ENCODE measurements at places on chromosomes 5 and 9. TPM values are rescaled to one million over a fixed set of nuclear protein-coding genes. Genes with fewer than 3 reads are reported as not detected.
A peak's percentile ranks its signal among the peaks of the same experiment; 100 is the strongest.

- H3K36me3 ChIP-seq: no peaks in the 10 kb centered on the region
- no peak overlapping the region for H3K4me3 ChIP-seq
These were observed 606.7 kb upstream of the FAM174A start for GRCh38 chr5:99928490-99928889.

DNA sequence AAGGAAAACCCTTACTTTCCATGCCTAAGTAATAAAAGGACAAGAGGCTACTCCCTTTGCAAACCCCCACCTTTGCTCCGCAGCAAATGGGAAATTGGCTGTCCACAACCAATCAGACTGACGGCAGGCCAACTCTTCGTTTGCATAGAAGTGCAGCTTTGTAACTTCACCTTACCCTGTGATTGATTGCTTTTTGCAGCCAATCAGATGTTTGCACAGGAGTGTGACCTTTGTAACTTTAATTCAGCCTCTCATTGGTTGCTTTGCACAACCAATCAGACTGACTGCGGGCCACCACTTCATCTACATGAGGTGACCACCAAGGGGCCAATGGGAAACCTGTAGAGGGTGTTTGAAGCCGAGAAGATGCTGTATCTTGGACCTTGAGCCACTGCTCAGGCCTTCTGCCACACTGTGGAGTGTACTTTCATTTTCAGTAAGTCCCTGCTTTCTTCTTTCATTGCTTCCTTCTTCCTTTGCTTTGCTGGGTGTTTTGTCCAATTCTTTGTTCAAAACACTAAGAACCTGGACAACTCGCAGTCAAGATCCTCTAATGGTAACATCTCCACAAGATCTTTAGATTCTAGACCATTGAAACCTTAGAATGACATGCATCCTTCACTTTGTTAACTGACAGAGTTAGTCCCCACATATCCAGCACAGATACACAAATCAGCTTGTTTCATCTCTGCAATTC lies 51.3 kb upstream of the FREM1 start:
- H3K36me3 ChIP-seq: no peaks in the 10 kb centered on the region
- DNase-seq: no peak
- H3K27me3 ChIP-seq: no peaks in the 10 kb centered on the region

DNA sequence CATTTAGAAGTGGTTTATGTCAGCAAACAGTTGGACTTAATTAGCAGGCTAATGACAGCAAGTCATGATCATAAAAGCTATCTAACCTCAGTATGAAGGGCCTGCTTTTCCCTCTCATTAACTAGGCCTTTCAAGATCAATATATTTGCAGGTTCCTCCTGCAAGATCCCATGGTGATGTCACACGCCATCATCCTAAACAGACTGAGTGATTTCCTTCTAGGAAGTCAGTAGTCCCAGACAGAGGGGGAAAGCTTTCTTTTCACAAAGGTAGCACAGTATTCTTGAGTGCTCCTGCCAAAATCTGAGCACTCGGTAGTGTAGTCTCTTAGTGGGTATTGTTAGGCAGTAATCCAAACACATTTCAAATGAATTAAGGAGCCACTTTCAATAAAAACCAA lies 52.5 kb downstream of the UIMC1 start:
- no peak for DNase-seq
- H3K27ac ChIP-seq: no peak overlapping the region
- H3K4me3 ChIP-seq: no peak overlapping the region
- H3K27me3 ChIP-seq: no peaks in the 10 kb centered on the region

GRCh38 chr5:125673359-125673950 lies 749.8 kb upstream of the GRAMD2B start:
- no peak for DNase-seq
- H3K36me3 ChIP-seq: no peaks in the 10 kb centered on the region
- peaks cover 15% of the 10 kb centered on the region for H3K27me3 ChIP-seq
- H3K27ac ChIP-seq: no peak overlapping the region
- H3K4me1 ChIP-seq: peaks cover 11% of the 10 kb centered on the region

DNA sequence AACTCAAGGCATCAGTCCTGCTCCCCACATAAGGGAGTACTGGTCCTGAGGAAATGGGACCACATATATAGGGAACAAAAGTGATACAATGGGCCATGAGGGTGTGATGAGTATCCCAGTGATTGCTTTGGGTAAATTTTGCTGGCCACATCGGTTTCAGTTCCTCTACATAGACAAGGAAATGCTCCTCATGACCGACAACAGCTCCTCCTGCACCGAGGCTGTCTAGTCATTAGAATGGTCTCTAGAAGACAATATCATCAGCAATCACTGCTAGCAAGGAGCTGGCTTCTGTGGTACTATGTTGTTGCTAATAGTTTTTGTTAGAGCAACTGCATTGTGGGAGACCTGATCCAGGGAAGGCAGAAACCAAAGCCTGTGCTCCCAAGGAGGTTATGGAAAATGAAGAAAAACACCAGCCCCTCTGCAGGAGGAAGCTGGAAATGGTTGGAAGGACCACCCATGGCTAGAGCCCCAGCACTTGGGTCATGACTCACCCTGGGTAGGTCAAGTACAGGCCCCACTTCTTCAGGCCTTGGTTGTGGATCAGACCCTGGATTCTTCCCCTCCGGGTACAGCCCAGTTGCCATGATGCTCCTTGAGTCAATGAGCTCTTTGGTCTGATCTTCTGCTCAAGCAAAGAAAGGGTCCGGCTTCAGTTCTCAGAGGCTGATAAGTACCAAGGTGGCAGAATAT lies 3.4 kb upstream of the CTSL start:
- H3K4me1 ChIP-seq: no peaks in the 10 kb centered on the region
- peaks cover 25% of the 10 kb centered on the region for H3K27me3 ChIP-seq
- no peak for DNase-seq
- H3K27ac ChIP-seq: no peak overlapping the region
- no peaks in the 10 kb centered on the region for H3K36me3 ChIP-seq

DNA sequence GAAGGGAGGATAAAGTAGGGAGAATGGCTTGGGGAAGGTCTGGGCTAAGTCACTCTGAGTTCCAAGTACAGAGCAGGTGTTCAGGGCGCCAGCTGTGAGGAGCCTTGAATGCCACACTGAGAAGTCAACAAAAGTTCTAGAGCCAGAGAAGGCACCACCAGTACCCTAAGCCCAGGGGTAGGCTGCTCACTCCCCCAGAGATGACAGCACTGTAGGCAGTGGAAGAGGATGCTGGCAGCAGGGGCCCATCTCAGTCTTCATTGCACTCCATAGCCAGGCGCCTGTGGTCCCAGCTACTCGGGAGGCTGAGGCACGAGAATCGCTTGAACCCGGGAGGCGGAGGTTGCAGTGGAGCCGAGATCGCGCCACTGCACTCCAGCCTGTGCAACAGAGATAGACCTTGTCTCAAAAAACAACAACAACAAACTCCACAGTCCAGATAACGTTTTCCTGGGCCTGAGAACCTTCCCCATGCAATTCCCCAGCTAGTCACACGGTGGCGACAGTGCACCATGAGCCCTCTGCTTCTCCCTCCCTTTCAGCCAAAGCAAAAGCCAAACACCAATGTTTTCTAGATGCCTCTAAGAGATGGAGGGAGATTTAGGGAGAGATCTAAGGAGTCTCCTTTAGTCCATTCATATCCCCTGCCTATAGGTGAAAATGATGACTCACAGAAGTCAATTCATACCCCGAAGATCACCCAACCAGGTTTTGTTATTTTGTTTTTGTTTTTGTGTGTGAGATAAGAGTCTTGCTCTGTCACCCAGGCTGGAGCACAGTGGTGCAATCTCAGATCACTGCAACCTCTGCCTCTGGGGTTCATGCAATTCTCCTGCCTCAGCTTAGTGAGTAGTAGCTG lies 19.8 kb upstream of the NSD1 start:
- H3K4me3 ChIP-seq: no peak overlapping the region
- no peak overlapping the region for H3K27ac ChIP-seq
- no peaks in the 10 kb centered on the region for H3K4me1 ChIP-seq
- DNase-seq: peak; percentile 80
- H3K36me3 ChIP-seq: no peaks in the 10 kb centered on the region
- no peaks in the 10 kb centered on the region for H3K27me3 ChIP-seq

GRCh38 chr5:15834596-15835245 lies 334.7 kb downstream of the FBXL7 start:
- no peak overlapping the region for H3K4me3 ChIP-seq
- DNase-seq: no peak
- no peaks in the 10 kb centered on the region for H3K27me3 ChIP-seq
- no peaks in the 10 kb centered on the region for H3K4me1 ChIP-seq

GRCh38 chr9:137279741-137280473 lies 2.4 kb downstream of the TOR4A start:
- no peak overlapping the region for H3K27ac ChIP-seq
- H3K36me3 ChIP-seq: no peaks in the 10 kb centered on the region
- DNase-seq: no peak
- H3K4me3 ChIP-seq: no peak overlapping the region
- peaks cover 24% of the 10 kb centered on the region for H3K4me1 ChIP-seq

DNA sequence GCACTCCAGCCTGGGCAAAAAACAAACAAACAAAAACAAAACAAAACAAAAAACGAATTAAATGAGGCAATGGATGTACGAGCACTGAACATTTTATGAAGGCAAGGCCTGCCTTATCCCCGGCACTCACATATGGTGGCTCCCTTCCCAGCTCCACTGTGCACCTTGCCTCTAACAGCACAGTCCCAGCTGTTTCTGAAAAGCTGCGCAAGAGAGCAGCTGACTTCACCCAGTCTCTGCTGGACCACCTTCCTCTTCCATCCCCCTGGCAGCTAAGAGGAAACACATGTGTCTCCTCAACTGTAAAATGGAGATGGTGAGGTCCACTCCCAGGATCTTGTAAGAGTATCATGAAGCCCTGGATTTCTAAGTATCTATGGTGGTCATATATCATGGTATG lies 100.7 kb downstream of the KLF4 start:
- H3K36me3 ChIP-seq: no peaks in the 10 kb centered on the region
- DNase-seq: no peak
- no peaks in the 10 kb centered on the region for H3K27me3 ChIP-seq
- H3K27ac ChIP-seq: no peak overlapping the region

DNA sequence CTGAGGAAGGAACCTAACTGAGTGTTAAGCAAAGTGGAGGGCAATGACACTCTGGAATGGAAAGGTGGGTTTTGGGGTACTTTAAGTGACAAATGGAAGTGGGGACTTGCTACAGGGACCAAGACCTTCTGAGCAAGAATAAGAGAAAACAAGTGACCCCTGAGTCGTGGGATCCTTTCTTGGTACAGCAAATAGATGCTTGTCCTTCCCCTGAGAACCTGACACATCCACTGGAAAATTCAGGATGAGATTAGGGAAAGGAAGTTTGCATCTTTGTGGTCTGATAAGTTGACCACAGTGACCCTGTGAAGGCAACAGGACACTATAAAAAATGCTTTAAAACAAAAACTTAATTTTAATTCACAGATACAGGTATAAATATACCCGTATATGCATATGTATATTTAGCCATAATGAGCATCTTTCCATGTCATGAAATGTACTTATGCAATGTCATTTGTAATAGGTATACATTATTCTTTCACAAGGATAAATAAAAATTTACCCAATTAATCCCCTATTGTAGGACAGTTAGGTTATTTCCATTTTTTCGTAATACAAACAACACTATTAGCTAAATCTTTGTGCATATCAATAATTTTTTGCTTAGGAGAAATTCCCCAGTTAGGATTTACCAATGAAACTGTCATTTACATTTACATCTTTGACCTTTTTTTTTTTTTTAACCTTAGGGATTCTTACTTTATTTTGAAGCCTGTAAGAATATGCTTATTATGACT lies 2.0 kb upstream of the IRF1 start:
- H3K4me1 ChIP-seq: no peaks in the 10 kb centered on the region
- H3K27ac ChIP-seq: no peak overlapping the region
- H3K36me3 ChIP-seq: no peaks in the 10 kb centered on the region
- H3K4me3 ChIP-seq: no peak overlapping the region

GRCh38 chr5:9956725-9957124 lies 293.0 kb downstream of the ATPSCKMT start:
- no peak overlapping the region for H3K4me3 ChIP-seq
- no peak for DNase-seq
- H3K4me1 ChIP-seq: no peaks in the 10 kb centered on the region
- H3K36me3 ChIP-seq: no peaks in the 10 kb centered on the region

- no peak overlapping the region for H3K4me3 ChIP-seq
- H3K36me3 ChIP-seq: no peaks in the 10 kb centered on the region
- H3K4me1 ChIP-seq: no peaks in the 10 kb centered on the region
- no peaks in the 10 kb centered on the region for H3K27me3 ChIP-seq
- H3K27ac ChIP-seq: no peak overlapping the region
These were observed 535.3 kb downstream of the EFNA5 start for GRCh38 chr5:107135391-107135790.

DNA sequence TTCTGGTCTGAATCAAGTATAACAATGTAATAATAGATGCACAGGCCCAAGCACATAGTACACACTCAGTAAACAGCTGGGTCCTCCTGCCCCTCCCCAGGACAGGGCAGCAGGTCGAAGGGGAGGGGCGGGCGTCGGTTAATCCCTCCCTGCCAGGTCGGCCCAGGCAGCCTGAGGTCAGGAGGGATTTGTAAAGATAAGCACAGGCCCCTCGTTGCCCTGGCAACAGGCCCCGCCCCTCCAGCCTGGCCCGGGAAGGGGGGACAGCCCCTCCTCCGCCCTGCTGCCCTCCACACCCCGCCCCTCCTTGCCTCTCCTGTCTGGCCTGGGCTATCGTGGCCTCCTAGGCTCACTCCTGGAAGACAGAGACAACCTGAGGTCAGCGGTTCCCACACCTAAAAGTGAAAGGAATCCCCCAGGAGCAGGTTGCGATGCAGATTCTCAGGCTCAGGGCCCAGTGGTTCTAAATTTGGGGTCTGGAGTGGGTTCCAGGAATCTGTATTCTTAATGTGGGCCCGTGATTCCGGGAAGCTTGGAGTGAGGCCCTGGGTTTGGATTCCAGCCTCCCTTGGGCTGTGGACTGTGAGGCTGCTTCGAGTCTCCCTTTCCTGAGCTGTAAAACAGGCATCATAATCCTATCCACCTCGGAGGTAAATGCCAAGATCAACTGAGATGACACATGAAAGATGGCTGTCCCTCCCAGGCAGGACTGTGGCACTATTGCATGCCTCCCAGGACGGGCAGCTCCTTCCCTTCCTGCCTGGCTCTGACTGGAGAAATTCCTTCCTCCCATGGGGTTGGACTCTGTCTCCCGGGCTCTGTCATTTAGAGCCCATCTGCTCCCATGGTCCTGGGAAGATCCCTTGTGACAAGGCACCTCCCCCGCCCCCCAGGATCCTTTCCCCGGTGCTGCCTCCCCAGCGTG lies 4.4 kb downstream of the CRB2 start:
- H3K27ac ChIP-seq: no peak overlapping the region
- no peaks in the 10 kb centered on the region for H3K27me3 ChIP-seq
- H3K4me1 ChIP-seq: peaks cover 63% of the 10 kb centered on the region
- peak; percentile 98 for DNase-seq

- no peaks in the 10 kb centered on the region for H3K4me1 ChIP-seq
- no peak overlapping the region for H3K4me3 ChIP-seq
- H3K27me3 ChIP-seq: no peaks in the 10 kb centered on the region
- no peak overlapping the region for H3K27ac ChIP-seq
- no peaks in the 10 kb centered on the region for H3K36me3 ChIP-seq
- DNase-seq: no peak
These were observed 42.8 kb upstream of the PDE8B start for GRCh38 chr5:77167695-77168121.

PCDHGB4 gene
- 14.9 TPM for total RNA-seq

KIF27 gene
- total RNA-seq: 16.4 TPM

CMYA5 gene
- 3.5 TPM for total RNA-seq

PAPPA gene
- total RNA-seq: 0.65 TPM

TRIO gene
- total RNA-seq: 76.3 TPM

CYLC2 gene
- total RNA-seq: not detected

FAM219A gene
- 4.2 TPM for total RNA-seq

FRMPD1 gene
- not detected for total RNA-seq

Measured in neural progenitor cell (in vitro differentiated cells).